ENCODE measurements at places on chromosomes 13 and 19.

- peak; percentile 76 for DNase-seq
Observed at GRCh38 chr19:40090241-40091204, at the start of gene ZNF780A. Gene ZNF780A, minus strand, starts transcription at chr19:40090943. Its CDS starts 6,190 bp downstream, at chr19:40084753.

DNA sequence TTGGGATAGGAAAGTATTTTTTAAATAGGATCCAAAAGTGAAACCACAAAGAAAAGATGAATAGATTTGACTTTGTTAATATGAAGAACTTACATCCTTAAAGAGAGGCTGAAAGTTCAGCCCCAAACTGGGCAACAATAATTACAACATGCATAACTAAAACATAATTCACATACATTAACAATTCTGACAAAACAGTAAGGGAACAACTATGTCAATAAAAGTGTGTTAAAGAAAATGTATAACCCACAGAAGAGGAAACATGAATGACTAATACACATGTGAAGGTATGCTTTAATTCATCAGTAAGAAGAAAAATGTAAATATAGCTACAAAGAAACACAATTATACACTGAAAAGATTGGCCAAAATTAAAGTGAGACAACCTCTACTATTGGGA is 1597.6 kb upstream of the MIR17HG start:
- no peak for DNase-seq

- no peak for DNase-seq
Observed at GRCh38 chr13:108166078-108166477, 49.3 kb downstream of the LIG4 start.

- no peak for DNase-seq
Observed at GRCh38 chr13:106541826-106542225, 6.4 kb upstream of the EFNB2 start.

DNA sequence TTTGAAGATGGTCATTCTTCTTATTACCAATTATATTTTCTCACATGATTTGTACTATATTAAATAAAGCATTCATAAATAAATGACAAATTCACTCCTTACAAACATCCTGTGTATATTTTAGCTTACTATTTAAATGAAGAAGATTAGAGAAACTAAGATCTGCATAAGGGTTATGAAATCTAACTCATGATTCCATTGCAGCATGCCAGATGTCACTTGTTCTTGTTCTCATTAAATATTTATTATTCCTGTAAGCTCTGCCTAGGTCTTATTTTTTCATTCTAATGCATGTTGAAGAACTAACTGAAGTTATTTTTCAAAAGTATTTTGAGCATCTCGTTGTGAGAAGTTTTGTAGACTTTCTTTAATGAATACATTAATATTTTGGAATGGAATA is 18.3 kb downstream of the NUP58 start:
- DNase-seq = no peak

DNA sequence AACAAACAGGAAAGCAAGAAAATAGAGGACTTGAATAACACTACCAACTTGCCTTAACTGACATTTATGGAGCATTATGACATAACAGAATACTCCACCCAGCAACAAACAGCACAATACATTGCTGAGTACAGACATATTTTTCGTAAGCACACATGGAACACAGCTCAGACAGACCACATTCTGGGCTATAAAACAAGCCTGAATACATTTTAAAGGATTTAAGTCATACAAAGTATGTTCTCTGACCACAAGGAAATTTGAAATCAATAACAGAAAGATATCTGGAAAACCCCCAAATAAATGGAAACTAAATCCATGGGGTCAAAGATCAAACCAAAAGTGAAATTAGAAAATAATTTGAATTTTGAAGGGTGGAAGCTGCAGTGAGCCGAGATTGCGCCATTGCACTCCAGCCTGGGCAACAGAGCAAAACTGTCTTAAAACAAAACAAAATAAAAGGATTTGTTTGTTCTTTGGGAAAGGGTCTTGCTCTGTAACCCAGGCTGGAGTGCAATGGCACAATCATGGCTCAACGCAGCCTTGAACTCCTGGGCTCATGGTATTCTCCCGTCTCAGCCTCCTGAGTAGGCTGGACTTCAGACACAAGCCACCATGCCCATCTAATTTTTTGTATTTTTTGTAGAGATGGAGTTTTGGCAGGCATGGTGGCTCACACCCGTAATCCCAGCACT is 5.6 kb downstream of the ZDHHC20 start:
- no peak for DNase-seq

DNA sequence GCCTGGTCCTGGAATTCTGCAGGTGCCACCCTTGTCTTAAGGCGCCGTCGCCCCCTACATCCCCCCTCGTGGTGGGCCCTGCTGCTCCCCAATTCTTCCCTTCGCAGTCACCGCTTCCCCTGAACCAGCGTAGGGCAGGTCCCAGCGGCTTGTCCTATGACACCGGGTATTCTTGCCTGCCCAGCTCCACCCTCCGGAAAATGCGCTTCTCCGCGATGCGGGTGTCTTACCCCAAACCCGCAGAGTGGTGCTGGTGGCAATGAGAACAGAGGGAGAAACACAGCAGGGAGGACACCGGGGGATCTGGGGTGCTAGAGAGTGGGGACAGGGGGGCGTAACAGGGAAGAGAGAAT is 9.0 kb downstream of the ZNF808 start:
- no peak for DNase-seq

DNA sequence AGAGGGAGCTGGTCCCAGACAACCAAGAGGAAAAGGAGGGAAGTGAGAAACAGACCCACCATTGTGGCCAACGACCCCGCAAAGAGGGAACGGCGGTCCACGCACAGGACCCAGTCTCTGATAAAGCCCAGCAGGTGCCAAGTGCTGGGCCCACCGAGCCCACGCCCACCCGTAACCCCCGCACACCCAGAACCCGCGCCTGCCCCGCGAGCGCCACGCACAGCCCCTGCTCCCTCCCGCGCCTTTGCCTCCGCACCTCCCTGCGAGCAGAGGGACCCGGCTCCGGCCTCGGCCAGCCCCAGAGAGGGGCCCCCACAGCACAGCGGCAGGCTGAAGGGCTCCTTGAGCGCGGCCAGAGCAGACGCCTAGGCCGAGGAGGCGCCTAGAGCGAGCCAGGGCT is 1192.2 kb downstream of the PCDH17 start:
- no peak for DNase-seq

- DNase-seq = no peak
Observed at GRCh38 chr19:3465552-3465951, 14.8 kb downstream of the SMIM24 start.

DNA sequence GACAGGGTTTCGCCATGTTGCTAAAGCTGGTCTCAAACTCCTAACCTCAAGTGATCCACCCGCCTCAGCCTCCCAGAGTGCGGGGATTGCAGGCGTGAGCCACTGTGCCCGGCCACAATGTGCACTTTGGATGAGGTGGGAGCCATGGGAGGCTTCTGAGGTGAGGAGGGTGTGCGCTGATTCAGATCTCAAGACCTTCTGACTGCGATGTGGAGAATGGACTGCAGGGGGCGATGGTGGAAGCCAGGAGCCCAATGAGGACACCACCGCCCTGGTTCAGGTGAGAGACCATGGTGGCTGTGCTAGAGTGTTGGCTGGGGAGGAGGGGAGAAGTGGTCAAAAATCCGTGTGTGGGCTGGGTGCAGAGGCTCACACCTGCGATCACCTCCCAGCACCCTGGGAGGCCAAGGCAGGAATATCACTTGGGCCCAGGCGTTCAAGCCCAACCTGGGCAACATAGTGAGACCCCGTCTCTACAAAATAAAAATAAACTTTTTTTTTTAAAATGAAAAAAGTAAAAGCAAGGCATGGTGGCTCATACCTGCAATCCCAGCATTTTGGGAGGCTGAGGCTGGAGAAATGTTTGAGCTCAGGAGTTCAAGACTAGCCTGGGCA is 5.6 kb downstream of the INAFM1 start:
- DNase-seq = no peak

DNA sequence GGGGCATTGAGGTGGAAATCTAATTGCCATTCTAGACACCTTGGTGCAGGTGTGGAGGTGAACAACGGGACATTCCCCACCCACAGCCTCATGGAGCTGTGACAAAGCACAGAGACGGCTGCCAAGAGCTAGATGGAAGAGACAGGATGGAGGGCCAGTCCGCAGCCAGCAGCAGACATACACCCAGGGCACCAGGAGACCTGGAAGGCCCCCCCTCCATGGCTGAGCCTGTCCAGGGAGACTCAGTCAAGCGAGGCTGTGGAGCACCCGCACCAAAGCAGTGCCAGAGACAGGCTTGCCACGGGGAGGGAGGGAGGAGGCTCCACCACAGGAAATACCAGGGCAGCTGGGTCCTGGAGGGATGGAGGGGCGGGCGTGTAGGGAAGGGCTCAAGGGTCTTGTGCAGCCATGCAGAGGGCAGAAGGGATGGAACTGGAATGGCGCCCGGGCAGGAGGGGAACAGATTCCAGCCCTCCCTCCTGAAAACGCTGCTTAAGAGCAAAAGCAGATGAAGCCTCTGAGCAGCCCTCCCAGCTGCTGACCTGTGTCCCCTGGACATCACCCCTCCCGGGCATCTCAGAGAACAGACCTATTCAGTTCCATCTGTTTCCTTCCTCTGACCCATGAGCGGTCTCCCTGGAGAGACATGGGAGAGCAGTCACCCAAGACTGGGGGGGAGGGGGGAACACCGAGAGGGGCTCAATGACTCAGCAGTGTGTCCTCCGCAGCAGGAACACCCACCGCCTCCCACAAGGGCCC is 14.4 kb downstream of the EPS15L1 start:
- DNase-seq = no peak

Measured in body of pancreas (tissue), 4 donors.